ENCODE measurements at places on chromosomes 5 and 9.

DNA sequence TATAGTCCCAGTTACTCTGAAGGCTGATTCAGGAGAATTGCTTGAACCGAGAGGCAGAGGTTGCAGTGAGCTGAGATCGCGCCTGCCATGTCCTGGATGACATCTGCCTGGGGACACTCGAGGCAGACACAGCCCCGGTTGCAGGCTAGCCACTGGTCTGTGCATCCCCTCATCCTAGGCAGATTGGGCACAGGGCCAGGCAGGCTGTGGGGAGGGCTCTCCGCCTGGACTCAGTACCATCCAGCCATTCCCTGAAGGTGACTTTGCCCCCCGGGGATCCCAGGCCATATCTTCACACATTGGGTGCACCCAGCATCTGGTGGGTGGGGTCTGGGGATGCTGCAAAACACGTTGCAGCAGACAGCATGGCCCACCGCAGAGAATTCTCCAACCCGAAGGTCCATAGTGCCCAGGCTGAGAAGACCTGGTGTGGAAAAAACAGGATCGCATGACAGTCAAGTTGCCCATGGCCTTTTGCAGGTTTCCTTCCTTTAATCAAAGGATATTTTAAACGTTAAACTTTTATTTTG, 50.9 kb upstream of the SUSD3 start:
- no peak for DNase-seq

- no peak for DNase-seq
Measured at GRCh38 chr5:10301842-10302610, 5.7 kb downstream of the CMBL start.

DNA sequence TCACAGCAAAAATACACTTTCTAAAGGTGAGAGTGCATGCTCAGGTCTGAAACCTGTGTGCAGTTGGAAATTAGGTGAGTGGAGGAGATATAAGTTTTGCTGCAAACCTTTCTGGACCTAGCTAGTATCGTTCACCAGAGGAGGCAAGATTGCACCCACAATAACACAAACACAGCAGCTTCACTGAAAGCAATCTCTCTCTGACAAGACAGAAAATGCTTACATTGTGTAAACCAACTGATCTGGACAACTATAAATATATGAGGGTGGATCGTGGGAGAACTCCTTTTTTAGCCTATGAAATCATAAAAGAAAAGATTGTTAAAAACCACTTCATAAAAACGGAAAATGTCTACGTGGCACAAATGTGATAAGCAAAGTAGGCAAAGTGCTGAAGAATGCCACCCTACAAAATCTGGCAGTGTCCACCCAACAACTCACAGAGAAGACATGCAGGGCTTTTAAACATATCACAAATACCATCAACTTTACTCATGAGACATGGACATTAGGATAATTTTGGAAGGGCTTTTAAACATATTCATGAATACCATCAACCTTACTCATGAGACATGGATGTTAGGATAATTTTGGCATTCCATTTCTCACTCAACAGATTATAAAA, 134.3 kb downstream of the CDH18 start:
- no peak for DNase-seq

DNA sequence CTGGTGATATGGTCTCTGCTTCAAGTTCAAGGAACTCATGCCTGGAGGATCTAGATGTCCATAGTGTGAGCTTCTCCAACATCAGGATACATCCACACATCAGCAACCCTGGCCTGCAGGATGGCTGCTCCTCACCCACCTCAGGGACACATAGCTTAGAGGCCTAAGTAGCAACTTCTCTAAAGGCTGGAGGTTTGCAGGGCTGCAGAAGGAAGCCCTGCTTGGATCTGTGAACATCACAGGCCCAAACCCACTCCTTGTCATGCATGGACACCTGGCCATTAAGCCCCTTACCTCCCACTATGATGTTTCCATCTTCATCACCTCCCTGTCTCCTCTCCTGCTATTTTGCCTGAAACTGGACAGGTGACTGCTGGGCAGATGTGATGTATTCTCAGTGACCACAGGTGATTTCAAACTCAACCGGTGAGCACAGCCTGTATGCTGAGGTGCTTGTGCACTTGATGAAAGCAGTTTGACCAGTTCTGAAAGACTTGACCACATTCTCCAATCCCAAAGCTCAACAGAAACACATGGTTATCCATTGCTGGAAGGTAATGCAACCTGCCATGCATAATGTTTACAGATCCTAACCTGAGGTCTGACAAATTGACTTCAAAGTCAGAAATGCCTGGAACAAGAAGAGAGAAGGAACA, 205.2 kb downstream of the FSTL4 start:
- no peak for DNase-seq

GRCh38 chr9:2641033-2641432, 19.4 kb downstream of the VLDLR start:
- no peak for DNase-seq

GRCh38 chr9:14079440-14079839, 234.5 kb downstream of the NFIB start:
- no peak for DNase-seq

DNA sequence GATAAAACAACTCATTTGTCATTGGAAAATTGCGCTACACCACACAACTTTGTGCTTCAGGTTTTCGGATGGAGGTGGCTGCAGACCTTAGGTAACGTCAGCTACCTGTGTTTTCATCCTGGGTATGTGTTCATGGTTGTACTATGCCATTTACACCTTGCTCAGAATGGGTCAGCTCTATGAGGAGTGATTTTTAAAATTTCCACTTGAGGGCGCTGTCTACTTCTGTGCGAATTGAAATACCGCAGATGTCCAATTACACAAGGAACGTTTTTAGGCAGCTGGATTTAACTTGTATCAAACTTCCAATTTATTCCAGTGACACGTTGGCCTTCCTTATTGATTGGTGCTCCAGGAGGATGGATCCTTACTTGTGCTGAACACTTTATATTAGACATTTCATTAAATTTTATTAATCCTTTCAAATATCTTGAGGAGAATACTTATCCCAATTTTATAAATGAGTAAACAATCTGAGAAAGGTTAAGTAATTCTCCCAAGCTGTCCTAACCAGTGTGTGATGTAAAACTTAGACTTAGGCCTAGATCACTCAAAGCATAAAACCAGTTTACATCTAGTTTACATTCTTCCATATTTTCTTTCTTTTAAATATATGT, 23.4 kb downstream of the DMRTA1 start:
- no peak for DNase-seq

- DNase-seq, result peak; percentile 95
Measured at GRCh38 chr5:43514816-43515677, at the start of gene C5orf34. C5orf34 (minus strand) TSS chr5:43515148; CDS start chr5:43509339, 5,809 bp downstream.

DNA sequence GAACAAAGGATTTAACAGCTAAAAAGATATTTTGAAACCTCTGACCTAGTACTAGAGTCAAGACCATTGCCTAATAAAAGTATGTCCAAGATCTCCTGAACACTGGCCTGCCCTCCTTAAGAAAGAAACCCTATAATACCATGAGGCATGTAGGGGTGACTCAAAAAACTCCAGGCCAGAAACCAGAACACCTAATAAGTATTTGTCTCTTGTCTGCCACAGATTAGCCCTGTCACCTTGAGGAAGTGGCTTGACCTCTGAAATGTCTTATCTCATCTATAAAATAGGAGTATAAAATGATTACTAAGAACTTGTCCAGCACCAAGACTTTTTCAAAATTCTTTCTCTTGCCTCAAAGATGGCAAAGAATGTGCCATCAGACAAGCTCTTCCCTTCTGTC, 125.5 kb upstream of the RASGRF2 start:
- no peak for DNase-seq

GRCh38 chr9:12224449-12224848, 468.7 kb upstream of the TYRP1 start:
- DNase-seq, result no peak

DNA sequence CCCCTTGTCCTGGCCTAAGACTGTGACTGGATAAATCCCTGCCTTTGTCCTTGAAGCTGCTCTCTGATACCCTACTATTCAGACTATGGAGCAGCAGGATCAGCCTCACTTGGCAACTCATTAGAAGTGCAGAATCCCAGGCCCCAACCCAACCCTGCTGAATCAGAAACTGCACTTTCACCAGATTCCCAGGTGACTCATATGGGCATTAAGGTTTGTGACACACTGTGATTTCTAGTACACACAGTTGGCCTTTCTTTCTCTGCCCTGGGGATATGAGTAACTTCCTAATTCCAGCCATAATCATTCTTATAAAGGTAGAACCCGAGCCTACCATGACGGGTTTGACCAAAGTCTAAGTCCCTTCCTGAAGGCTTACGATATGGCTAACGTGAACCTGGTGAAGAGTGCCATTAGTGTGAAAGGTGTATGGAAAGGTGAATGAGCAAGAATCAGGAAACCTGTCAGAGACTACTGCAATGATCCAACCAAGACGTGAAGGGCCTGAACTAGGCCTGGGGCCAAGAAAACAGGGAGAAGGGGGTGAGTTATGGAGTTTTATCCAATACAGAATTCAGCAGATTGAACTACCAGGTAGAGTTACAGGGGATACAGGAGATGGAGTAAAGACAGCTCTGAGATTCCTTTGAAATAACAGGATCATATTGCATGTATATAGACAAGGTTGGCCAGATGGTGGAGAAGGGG, 533.0 kb downstream of the BNC2 start:
- no peak for DNase-seq

- DNase-seq, result no peak
Measured at GRCh38 chr9:132012704-132013357, 66.8 kb downstream of the MED27 start.

DNA sequence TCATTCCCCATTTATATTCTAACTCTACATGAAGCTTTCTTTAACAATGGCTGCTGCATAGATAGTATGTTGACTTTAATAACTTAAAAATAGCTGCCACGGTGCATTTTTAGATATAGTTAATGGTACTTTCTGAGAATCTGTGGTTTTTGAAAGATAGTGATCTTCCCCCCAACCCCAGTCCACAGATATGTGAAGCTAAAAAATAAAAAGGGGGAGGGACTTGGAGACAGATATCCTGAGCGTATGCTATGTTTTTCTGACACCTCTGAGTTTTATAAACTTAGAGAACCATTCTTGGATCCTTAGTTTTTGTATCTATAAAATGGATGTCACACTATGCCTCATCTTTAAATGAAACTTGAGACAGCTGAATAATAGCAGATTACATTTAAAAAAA, 120.5 kb downstream of the SNX18 start:
- DNase-seq, result no peak

GRCh38 chr5:172505845-172506244, 51.5 kb upstream of the SH3PXD2B start:
- no peak for DNase-seq

DNA sequence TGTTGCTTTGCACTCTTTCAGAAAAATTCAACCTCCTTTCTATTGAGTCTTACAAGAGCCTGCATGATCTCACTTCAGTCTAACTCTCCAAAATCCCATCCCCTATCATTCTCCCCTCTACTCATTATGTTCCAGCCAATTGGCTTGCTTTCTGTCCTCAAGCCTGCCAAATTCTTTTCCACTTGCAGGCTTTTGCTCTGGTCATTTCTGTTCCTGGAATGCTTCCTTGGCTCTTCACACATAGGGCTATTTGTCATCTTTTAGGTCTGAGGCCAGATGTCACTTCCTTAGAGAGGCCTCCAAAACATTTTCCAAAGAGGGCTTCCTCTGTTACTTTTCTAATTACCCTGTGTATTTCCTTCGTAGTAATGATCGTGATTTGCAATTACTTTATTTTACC, 11.8 kb upstream of the CHD1 start:
- peak; percentile 54 for DNase-seq

- DNase-seq, result no peak
Measured at GRCh38 chr5:116671211-116671736, 96.7 kb upstream of the SEMA6A start.

- peak; percentile 11 for DNase-seq
Measured at GRCh38 chr9:31119890-31120454, 1264.5 kb upstream of the ACO1 start.

All from hindlimb muscle (tissue), 1 donor.